ENCODE measurements at places on chromosomes 4 and X. TPM values are rescaled to one million over a fixed set of nuclear protein-coding genes. Genes with fewer than 3 reads are reported as not detected.

SOD3 gene
- polyA plus RNA-seq, result 27.4 TPM

PRRG1 gene
- 13.1 TPM for polyA plus RNA-seq

DNA sequence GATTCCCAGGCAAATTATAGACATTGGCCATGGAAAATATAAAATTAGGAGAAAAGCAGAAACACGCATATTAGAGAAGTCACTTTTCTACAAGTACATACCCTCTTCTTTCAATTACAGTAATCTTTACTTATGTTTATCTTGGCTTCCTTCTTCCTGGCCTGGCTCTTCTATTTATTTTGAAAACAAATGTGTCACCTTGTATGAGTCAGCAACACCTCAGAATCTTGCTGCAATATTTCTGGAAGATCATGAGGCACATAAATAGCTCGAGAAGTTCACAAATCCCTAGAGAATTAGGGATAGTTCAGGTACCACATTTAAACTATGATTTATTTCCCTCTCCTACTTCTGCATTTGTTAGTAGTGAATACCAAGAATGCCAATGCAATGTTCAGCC is 124.6 kb downstream of the ANOS1 start:
- no peak for DNase-seq

- DNase-seq, result no peak
Measured at GRCh38 chr4:123233136-123233768, 163.3 kb upstream of the SPRY1 start.

DNA sequence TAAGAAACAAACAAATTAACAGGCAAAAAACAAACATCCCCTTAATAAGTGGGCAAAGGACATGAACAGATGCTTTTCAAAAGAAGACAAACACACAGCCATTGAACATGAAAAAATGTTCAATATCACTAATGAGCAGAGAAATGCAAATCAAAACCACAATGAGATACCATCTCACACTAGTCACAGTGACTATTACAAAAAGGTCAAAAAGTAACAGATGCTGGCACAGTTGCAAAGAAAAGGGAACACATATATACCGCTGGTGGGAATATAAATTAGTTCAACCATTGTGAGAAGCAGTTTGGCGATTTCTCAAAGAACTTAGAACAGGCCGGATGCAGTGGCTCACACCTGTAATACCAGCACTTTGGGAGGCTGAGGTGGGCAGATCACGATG is 146.1 kb upstream of the NEIL3 start:
- no peak for DNase-seq

- no peak for DNase-seq
Measured at GRCh38 chr4:182711211-182711610, 206.0 kb downstream of the DCTD start.

SSX2B gene
- not detected for polyA plus RNA-seq

DNA sequence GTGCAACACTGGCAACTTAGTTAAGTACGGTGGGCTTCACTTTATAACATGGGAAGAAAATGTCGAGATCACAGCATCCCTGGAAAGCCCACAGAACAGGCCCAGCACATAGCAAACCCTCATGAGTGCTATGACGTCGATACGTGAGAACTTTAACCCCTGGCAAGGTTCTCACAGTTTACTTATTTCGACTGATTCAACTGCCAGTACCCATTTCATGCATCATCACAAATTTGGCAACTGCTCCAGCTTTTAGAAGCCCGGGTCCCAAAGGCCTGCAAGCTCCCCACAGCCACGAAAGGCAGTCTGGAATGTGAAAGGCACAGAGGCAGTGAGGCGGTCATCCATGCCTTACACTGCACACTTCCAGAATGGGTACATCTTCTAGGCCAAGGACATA is 41.2 kb downstream of the RELL1 start:
- no peak for DNase-seq

- no peak for DNase-seq
Measured at GRCh38 chrX:5648941-5649568, 579.6 kb downstream of the NLGN4X start.

DNA sequence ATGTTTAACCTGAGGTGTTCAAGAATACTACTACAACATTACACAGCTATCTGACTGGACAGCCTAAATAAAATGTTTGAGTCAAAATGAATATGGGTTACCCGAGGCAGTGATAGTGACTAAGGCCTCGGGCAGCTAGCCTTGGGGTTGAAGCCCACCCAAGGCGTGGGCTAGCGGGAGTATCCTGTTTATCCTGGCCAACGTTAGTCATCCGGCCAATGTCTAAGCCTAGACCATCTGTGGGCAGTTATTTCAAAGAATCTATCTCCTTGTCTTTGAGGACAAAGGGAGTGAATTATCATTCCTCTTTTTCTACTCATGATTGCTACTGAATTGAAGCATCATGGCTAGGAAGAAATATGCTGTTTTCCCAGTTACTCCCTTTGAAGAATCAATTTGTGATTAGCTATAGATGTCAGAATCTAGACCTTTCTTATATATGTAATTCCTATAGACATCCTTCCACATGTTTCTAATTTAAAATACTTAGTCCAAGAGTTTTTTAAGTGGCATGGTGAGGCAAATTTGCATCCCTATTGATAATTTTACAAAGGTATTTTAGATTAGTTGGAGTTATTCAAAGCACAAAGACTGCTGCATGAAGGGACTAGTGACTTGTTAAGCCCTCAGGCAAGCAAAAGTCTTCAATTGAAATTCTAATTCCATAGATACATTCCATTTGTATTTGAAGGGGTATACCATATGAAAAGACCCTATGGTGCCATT is 6.0 kb upstream of the PDGFC start:
- no peak for DNase-seq

GAGE1 gene
- not detected for polyA plus RNA-seq

- DNase-seq, result no peak
Measured at GRCh38 chr4:5993876-5994811, 24.1 kb downstream of the C4orf50 start.

DNA sequence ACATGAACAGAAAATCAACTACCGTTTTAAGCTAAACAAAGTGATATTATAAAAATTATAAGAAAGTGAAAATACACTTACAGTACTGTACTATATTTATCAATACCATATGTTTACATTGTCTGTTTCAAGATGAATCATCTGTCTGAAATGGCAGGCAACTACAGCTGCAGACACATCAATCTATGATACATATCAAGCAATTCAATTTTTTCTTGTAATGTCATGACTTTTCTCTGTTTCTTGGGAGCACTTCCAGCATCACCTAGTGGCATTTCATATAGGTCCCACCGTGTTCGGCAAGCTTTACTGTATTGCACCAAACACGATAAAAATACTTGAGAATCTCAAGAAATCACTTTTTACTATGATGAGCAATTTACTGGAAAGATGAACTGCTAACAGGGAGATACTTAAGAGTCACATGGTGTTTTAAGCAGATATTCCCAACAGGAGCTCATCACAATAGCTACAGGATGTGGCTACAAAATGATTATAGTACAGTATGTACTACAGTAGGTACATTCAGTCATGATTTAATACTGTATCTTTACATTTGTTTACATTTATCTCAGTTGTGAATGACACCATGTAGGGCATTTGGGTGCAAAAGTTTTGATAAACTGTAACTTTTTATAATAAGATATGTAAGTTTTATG is 207.4 kb downstream of the ADAM29 start:
- DNase-seq, result no peak

- DNase-seq, result no peak
Measured at GRCh38 chr4:1978741-1979476, 29.9 kb downstream of the NELFA start.

REPS2 gene
- polyA plus RNA-seq, result 8.1 TPM

DNA sequence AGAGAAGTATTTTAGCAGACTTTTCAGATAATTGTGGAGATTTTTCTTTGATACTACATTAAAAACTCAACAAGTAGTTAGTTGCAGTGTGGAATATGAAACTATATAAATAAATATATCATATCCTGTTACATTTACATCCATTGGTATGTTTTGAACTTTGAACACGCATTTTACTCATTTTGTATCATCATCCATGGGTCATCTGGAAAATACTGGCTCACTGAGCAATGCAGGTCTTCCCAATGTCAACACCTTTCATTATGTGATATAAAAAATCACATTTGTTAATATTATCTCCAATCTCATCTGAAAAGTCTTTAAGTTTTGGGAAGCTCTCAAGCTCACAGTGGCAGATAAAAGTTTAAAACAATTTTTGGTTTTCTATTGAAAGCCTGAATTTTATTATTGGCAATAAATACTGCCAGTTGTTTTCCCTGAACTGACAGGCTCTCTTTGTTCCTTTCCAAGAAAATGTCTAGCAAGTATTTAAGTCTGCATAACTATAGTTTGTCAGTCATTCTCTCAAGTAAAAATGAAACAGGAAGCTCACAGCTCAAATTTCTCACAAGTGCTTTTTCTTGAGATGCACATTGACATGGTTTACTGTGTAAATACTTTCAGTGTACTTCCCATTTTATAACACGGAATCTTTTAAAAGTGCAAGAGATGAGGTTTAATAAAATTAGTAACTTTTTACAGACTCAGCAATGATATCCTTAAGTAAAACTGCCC is 183.5 kb upstream of the GPC4 start:
- DNase-seq, result no peak

- no peak for DNase-seq
Measured at GRCh38 chr4:10971800-10972401, 287.3 kb upstream of the CLNK start.

FAM53A gene
- 2.0 TPM for polyA plus RNA-seq

SPANXB1 gene
- not detected for polyA plus RNA-seq

GRCh38 chr4:2485956-2486355 is 17.1 kb downstream of the RNF4 start:
- DNase-seq, result no peak

- DNase-seq, result no peak
Measured at GRCh38 chr4:3075652-3075981, 1.1 kb downstream of the HTT start.

CCSER1 gene
- 0.22 TPM for polyA plus RNA-seq

GLOD5 gene
- polyA plus RNA-seq, result not detected

GRCh38 chrX:103783971-103784370 is 7.3 kb downstream of the PLP1 start:
- no peak for DNase-seq

SULT1E1 gene
- polyA plus RNA-seq, result 23.6 TPM

XAGE1A gene
- polyA plus RNA-seq, result not detected

NLRP2B gene
- polyA plus RNA-seq, result not detected

WDR1 gene
- 169 TPM for polyA plus RNA-seq

GRCh38 chr4:176156656-176157055 is 38.7 kb downstream of the SPATA4 start:
- DNase-seq, result no peak

DNA sequence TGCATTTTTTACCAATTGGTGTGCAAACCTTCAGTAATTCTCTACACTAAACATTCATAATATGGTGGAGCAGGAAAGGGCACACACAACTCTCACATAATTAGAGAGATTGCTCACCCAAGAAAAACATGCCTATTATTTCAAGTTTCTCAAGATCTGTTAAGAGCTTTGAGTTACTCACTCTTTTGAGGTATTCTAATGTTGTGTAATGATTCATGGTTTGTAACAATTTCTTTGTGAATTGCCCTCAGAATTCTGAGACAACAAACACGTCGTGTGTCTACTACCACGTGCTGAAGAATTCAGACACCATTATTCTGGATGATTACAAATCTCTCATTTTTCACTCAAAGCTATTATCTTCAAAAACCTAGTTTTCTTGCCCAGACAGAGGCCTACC is 82.8 kb downstream of the PDGFC start:
- DNase-seq, result no peak

All from forelimb muscle (tissue), 1 donor.